Stomach (tissue), 19 donors: ENCODE measurements at places on chromosomes 16 and 17.

- no peaks in the 10 kb centered on the region for H3K27me3 ChIP-seq
- no peak overlapping the region for H3K27ac ChIP-seq
- H3K36me3 ChIP-seq: no peaks in the 10 kb centered on the region
- peaks cover 16% of the 10 kb centered on the region for H3K4me1 ChIP-seq
These were observed 4.7 kb upstream of the CUEDC1 start for GRCh38 chr17:57959929-57960328.

GRCh38 chr16:85391769-85392583 is 221.1 kb upstream of the GSE1 start:
- no peaks in the 10 kb centered on the region for H3K36me3 ChIP-seq
- no peak for DNase-seq
- H3K27ac ChIP-seq: no peak overlapping the region
- H3K4me1 ChIP-seq: peaks cover 30% of the 10 kb centered on the region

DNA sequence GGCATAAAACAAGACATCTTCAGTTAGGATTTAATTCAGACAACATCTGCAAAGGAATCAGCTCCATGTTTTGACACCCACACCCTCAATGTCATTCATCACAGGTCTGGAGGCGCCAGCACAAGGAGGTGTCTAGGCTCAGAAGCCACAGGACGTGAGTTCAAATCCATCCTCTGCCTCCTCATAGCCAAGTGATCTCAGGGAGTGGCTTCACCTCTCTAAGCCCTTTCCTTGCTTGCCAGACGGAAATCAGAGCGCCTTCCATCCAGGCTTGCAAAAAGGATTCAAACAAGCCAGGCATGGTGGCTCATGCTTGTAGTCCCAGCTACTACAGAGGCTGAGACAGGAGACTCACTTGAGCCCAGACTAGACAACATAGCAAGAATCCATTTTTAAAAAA is 84.6 kb downstream of the GSG1L start:
- no peak for DNase-seq
- no peak overlapping the region for H3K4me3 ChIP-seq
- H3K36me3 ChIP-seq: no peaks in the 10 kb centered on the region

- no peak for DNase-seq
- no peak overlapping the region for H3K4me3 ChIP-seq
- H3K27ac ChIP-seq: no peak overlapping the region
- H3K27me3 ChIP-seq: no peaks in the 10 kb centered on the region
- H3K36me3 ChIP-seq: peaks cover 78% of the 10 kb centered on the region
These were observed 50.6 kb downstream of the GTF3C1 start for GRCh38 chr16:27498916-27499658.

- no peak overlapping the region for H3K27ac ChIP-seq
- peak; percentile 82 for DNase-seq
- H3K4me1 ChIP-seq: peaks cover 45% of the 10 kb centered on the region
- H3K27me3 ChIP-seq: no peaks in the 10 kb centered on the region
These were observed 12.0 kb downstream of the TBC1D24 start for GRCh38 chr16:2486645-2487516.

GRCh38 chr17:48001197-48001596 is 30.3 kb downstream of the CDK5RAP3 start:
- no peak for DNase-seq
- H3K4me3 ChIP-seq: no peak overlapping the region
- H3K4me1 ChIP-seq: peaks cover 15% of the 10 kb centered on the region

- H3K27me3 ChIP-seq: no peaks in the 10 kb centered on the region
- no peak overlapping the region for H3K27ac ChIP-seq
- H3K4me3 ChIP-seq: no peak overlapping the region
- DNase-seq: no peak
- peaks cover 65% of the 10 kb centered on the region for H3K36me3 ChIP-seq
- H3K4me1 ChIP-seq: no peaks in the 10 kb centered on the region
These were observed 14.1 kb downstream of the FLYWCH2 start for GRCh38 chr16:2897110-2897509.

GRCh38 chr17:5281814-5282641 is at the start of gene RABEP1:
Gene RABEP1 (plus strand): TSS chr17:5282284. CDS start chr17:5282487, 203 bp downstream.
- peak; percentile 93 for DNase-seq
- H3K4me3 ChIP-seq: peak within 1 kb of the TSS; percentile 86
- no peaks in the 10 kb centered on the region for H3K27me3 ChIP-seq
- H3K4me1 ChIP-seq: peaks cover 49% of the 10 kb centered on the region
- peak within 1 kb of the TSS; percentile 88 for H3K27ac ChIP-seq
- no peaks in the 10 kb centered on the region for H3K36me3 ChIP-seq

DNA sequence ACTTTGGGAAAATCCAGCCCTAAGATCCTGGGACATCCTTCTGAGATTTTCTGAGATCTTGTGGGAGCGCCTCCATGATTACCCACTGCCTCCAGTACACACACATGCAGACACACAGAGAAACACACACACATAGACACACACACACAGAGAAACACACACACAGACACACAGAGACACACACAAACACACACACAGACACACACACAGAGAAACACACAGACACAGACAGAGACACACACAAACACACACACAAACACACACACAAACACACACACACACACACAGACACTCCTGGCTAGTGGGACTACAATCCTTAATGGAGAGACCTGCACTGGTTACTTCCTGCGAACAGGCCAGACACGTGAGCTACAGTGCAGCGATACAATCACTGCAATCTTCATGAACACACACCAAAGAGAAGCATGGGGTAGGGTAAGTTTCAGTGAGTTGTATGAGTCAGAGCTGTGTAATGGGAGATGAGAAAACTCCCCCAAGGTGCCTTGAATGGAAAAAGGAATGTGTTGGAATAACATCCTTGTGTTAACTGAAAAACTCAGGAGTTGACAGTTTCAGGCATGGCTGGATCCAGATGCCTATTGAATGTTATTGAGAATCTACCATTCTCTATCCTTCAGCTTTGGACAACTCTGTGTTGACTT is 79.5 kb downstream of the SLC6A2 start:
- H3K4me1 ChIP-seq: no peaks in the 10 kb centered on the region
- H3K27me3 ChIP-seq: no peaks in the 10 kb centered on the region
- no peak overlapping the region for H3K4me3 ChIP-seq
- DNase-seq: no peak
- H3K27ac ChIP-seq: no peak overlapping the region

GRCh38 chr16:2687531-2688308 is 5.4 kb downstream of the KCTD5 start:
- H3K36me3 ChIP-seq: no peaks in the 10 kb centered on the region
- H3K4me1 ChIP-seq: peaks cover 62% of the 10 kb centered on the region
- DNase-seq: no peak

GRCh38 chr16:71552698-71553503 is 24.0 kb downstream of the TAT start:
- no peaks in the 10 kb centered on the region for H3K27me3 ChIP-seq
- H3K4me3 ChIP-seq: no peak overlapping the region
- no peak for DNase-seq
- H3K36me3 ChIP-seq: no peaks in the 10 kb centered on the region
- H3K27ac ChIP-seq: no peak overlapping the region

DNA sequence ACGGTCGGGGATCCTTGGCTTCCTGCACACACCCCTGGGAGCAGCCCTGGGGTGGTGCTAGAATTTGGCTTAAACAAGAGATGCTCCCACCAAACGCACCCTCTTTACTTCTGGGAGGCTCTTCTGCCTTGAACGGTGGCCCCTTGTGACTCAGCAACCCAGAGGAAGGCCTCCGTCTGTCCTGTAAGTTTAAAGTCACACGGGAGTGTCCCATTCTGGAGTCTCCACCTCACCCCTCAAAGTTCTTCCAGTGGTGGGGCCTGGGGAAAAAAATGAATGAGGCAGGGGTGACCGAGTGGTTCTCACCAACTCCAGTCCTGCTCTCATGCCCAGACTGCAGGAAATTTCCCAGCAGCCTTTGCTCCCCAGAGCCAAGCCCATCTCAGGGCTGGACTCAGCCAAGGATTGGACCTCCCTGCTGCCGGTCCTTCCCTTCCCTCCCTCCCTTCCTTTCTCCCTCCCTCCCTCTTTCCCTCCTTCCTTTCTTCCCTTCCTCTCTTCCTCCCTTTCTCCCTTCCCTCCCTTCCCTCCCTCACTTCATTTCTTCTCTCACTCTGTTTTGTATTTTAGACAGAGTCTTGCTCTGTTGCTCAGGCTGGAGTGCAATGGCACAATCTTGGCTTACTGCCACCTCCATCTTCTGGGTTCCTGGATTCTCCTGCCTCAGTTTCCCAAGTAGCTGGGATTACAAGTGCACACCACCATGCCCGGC is 11.4 kb downstream of the ITGAD start:
- no peaks in the 10 kb centered on the region for H3K27me3 ChIP-seq
- DNase-seq: no peak
- no peaks in the 10 kb centered on the region for H3K4me1 ChIP-seq
- no peak overlapping the region for H3K27ac ChIP-seq

DNA sequence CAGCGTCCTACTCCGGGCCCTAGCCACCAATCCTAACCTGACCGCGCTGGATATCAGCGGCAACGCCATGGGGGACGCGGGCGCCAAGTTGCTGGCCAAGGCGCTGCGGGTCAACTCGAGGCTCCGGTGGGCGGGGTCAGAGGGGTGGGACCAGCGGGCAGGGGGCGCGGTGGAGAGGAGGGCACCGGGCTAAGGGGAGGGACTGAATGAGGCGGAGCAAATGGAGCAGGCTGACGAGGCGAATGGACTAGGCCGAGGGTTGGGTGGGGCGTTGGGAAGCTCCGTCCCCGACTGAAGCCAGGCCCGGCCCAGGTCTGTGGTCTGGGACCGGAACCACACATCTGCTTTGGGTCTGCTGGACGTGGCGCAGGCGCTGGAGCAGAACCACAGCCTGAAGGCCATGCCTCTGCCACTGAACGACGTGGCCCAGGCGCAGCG is 4.6 kb downstream of the CARMIL2 start:
- no peak for DNase-seq
- peaks cover 55% of the 10 kb centered on the region for H3K4me1 ChIP-seq
- H3K4me3 ChIP-seq: no peak overlapping the region
- no peaks in the 10 kb centered on the region for H3K36me3 ChIP-seq

- no peaks in the 10 kb centered on the region for H3K36me3 ChIP-seq
- no peaks in the 10 kb centered on the region for H3K27me3 ChIP-seq
- DNase-seq: no peak
- peaks cover 10% of the 10 kb centered on the region for H3K4me1 ChIP-seq
- H3K27ac ChIP-seq: no peak overlapping the region
These were observed 14.2 kb downstream of the SNX20 start for GRCh38 chr16:50666658-50667496.

GRCh38 chr17:32516940-32517701 is 30.3 kb downstream of the CDK5R1 start:
- no peaks in the 10 kb centered on the region for H3K36me3 ChIP-seq
- no peaks in the 10 kb centered on the region for H3K27me3 ChIP-seq
- no peak for DNase-seq
- no peak overlapping the region for H3K27ac ChIP-seq
- H3K4me3 ChIP-seq: no peak overlapping the region

DNA sequence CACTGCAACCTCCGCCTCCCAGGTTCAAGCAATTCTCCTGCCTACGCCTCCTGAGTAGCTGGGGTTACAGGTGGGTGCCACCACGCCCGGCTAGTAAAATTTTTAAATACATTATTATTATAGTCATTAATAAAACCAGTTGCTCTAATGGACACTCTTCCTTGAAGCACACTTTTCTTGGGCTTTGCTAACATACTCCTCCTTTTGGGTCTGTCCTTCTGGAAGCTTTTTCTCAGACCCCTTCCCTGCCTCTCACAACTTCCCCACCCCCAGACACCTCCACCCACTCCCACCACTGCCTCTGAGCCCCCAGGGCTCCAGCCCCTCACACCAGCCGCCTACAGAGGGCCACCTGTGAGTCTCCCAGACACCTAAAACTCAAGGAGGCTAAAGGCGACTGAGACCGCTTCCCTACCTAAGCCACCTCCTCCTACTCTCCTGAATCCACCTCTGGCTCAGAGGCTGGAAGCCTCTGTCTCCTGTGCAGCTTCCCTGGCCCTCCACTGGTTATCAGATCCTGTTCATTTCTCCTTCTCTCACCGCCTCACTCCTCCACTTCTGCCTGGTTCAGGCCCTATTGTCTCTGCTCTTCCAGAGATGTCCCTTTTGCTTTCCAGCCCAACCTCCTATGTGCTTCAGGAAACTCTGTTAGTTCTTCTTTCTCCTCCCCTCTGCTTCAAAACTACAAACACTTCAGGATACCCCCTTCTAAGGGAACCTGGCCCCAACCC is 2.1 kb upstream of the CUEDC1 start:
- no peak overlapping the region for H3K27ac ChIP-seq
- peak; percentile 17 for DNase-seq
- peaks cover 31% of the 10 kb centered on the region for H3K4me1 ChIP-seq
- H3K27me3 ChIP-seq: no peaks in the 10 kb centered on the region
- no peak overlapping the region for H3K4me3 ChIP-seq

DNA sequence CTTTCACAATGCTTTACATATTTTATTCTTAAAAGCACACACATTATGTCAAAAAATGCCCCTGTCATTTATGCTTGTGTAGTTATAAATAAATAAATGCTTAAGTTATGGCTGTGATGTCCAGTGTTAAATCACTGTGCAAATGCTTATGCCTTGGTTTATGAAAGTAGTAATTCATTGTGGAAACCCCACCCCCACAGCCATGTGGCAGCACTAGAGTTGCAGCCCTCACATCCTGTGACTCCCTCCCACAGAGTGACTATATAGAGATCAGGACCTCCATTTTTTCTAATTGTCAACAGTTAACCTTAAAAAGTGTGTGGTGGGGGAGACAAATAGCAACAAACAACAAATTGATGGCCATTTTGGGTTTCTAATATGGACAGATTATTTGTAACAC is 2.4 kb downstream of the SKAP1 start:
- H3K27ac ChIP-seq: no peak overlapping the region
- H3K36me3 ChIP-seq: no peaks in the 10 kb centered on the region
- H3K4me1 ChIP-seq: peaks cover 9% of the 10 kb centered on the region
- DNase-seq: peak; percentile 48

- peaks cover 14% of the 10 kb centered on the region for H3K27me3 ChIP-seq
- no peak for DNase-seq
- H3K36me3 ChIP-seq: no peaks in the 10 kb centered on the region
- H3K27ac ChIP-seq: no peak overlapping the region
- H3K4me1 ChIP-seq: peaks cover 31% of the 10 kb centered on the region
- no peak overlapping the region for H3K4me3 ChIP-seq
These were observed 4.7 kb downstream of the PRR29 start for GRCh38 chr17:64002658-64003525.

GRCh38 chr17:43834106-43834505 is 1.2 kb upstream of the MPP3 start:
- peaks cover 35% of the 10 kb centered on the region for H3K4me1 ChIP-seq
- no peak overlapping the region for H3K27ac ChIP-seq
- peaks cover 25% of the 10 kb centered on the region for H3K36me3 ChIP-seq
- H3K27me3 ChIP-seq: no peaks in the 10 kb centered on the region

GRCh38 chr17:71444078-71444477 is 676.7 kb upstream of the SOX9 start:
- H3K27ac ChIP-seq: no peak overlapping the region
- H3K4me1 ChIP-seq: no peaks in the 10 kb centered on the region
- H3K27me3 ChIP-seq: no peaks in the 10 kb centered on the region

GRCh38 chr16:27867122-27868110 is 196.1 kb downstream of the GSG1L start:
- H3K4me3 ChIP-seq: no peak overlapping the region
- H3K4me1 ChIP-seq: peaks cover 3% of the 10 kb centered on the region
- no peaks in the 10 kb centered on the region for H3K36me3 ChIP-seq
- no peak overlapping the region for H3K27ac ChIP-seq

GRCh38 chr17:17752821-17753321 is 71.6 kb downstream of the RAI1 start:
- DNase-seq: peak; percentile 63
- no peaks in the 10 kb centered on the region for H3K27me3 ChIP-seq

GRCh38 chr17:38735161-38735997 is 5.2 kb downstream of the CISD3 start:
- peak; percentile 82 for DNase-seq
- H3K4me3 ChIP-seq: no peak overlapping the region
- peaks cover 33% of the 10 kb centered on the region for H3K4me1 ChIP-seq
